ENCODE measurements at places on chromosomes 5 and 9.

DNA sequence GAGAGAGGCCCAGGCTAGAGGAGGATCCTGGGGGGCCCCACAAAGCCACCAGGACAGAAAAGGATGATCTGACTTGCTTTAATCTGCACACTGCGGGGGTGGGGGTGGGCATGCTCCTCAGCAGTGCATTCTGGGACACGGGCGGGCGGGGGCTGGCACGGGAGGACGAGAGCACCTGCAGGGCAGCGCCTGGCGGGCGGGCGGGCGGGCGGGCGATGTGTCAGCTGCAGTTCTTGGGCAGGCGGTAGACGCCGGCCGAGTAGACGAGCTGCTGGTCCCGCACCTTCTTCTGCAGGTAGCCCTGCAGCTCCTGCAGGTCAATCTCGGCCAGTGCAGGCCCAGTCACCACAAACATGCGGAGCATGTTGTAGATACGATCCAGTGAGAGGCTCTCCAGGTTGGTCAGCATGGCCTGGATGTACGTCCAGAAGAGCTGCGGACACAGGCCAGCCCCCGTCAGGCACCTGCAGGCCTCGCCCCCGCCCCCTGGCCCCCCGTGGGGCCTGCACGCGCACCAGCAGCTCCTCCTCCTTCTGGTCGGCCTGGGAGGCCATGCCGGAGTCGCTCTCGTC, 3.0 kb upstream of the TMEM210 start:
- DNase-seq: no peak

GRCh38 chr9:121404906-121405305, 34.9 kb upstream of the STOM start:
- no peak for DNase-seq

DNA sequence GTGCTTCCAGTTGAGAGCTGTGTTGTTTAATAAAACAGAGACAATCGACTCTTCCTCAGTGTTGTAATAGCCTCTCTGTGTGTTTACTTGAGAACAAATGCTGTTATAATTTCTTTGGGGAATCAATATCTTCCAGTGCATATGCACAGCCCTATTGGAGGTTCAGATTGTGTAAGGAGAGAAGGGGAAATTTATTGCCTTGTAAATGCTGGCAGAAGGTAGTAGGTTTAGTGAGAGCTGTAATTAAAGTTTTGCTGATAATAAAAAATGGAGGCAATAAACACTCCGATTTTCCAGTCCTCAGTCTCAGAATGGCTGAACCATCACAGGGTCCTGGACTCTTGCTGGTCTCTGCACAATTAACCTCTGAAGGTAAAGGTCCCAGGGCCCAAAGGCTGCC, 128.3 kb downstream of the C5orf15 start:
- DNase-seq: no peak

GRCh38 chr5:179422213-179422855, 77.1 kb upstream of the ADAMTS2 start:
- DNase-seq: no peak

DNA sequence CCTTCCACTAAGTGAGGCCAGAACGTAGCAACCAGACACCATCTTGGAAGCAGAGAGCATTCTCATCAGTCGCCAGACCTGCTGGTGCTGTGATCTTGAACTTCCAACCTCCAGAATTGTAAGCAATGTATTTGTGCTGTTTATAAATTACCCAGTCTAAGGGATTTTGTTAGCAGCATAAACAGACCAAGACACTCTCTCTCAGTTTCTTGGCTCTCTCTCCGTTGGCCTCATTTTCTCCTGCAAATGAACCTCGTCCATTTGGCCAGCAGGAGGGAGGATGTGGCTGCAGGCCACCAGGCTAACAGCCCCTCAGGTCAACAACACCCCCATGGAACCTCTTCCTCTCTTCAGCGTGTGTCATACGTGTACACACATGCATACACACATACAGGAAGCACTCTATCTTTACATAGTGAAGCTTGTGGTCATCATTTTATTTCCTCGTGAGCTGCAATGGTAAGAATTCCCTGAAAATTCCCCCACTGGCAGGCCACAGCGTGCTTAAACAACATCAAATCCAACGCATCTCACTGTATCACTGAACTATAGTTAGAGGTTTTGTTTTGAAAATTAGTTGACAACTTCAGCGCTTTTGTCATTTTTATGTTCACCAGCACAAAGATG, 62.8 kb upstream of the PPP1R26 start:
- no peak for DNase-seq

- no peak for DNase-seq
These were observed 19.0 kb downstream of the FBXW5 start for GRCh38 chr9:136925414-136926153.

DNA sequence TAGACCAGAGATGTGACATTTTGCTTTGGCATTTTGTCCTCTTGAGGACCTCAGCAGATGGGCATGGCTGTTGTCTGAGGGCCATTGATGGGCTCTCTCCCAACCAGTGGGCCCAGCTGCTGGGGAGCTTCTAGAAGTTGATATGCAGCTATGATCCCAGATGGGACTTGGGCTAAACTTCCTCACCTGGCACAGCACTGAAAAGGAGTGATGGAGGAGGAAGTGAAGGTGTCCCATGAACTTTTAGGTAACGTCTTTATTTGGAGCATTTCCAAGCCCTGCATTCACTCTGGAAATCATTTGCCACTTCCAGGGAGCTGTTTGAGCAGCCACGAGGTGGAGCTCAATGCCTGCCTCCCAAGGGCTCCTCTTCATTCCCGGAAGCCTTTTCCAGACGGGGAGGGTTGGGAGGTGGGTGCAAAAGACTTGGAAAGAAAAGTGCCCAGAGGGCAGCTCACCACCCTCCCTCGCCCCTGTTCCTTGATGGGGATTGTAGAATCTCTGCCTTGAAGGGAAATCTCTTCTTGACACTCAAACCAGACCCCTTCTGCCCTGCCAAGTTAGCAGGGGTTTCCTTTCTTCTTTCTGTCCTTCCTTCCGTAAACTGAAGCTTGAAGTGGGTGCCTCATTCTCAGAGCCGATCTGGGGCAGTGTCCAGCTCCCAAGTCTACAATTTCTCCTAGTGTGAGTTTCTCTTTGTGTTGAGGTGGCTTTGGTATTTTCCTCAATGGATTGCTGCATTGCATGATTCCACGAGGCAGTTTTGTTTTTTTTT, 18.1 kb upstream of the NEUROG1 start:
- DNase-seq: no peak

GRCh38 chr5:138620663-138621224, 45.5 kb upstream of the HSPA9 start:
- no peak for DNase-seq

DNA sequence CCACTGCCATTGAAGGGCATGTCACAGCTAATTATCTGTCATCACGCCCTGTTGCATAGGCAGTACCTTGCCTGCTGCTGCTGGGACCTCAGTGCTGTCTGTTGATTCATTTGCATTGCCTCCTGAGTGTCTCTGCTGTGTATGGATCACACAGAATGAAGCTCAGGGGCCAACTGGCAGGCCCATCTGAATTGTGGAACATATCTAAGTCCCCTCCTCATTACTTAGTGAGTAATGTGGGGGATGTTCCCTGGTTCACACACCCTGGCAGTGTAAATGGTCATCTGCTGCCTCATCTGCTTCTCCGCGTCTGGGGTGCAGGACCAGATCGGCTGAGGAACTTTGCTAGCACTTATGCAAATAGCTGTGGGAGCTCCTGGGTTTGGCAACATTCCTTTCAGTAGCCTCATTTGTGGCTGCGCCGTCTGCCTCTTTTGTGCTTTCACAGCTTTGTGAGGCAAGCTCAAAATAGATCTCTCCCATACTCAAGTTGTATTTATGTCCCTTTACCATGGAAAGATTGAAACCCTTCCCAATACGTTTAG, 25.4 kb downstream of the TYRP1 start:
- DNase-seq: peak; percentile 25

GRCh38 chr5:101915554-101915953, 380.5 kb downstream of the SLCO4C1 start:
- DNase-seq: no peak

- DNase-seq: peak; percentile 66
These were observed 35.9 kb upstream of the FBP1 start for GRCh38 chr9:94675008-94675881.

GRCh38 chr5:110769000-110769681, 30.3 kb downstream of the SLC25A46 start:
- peak; percentile 72 for DNase-seq

DNA sequence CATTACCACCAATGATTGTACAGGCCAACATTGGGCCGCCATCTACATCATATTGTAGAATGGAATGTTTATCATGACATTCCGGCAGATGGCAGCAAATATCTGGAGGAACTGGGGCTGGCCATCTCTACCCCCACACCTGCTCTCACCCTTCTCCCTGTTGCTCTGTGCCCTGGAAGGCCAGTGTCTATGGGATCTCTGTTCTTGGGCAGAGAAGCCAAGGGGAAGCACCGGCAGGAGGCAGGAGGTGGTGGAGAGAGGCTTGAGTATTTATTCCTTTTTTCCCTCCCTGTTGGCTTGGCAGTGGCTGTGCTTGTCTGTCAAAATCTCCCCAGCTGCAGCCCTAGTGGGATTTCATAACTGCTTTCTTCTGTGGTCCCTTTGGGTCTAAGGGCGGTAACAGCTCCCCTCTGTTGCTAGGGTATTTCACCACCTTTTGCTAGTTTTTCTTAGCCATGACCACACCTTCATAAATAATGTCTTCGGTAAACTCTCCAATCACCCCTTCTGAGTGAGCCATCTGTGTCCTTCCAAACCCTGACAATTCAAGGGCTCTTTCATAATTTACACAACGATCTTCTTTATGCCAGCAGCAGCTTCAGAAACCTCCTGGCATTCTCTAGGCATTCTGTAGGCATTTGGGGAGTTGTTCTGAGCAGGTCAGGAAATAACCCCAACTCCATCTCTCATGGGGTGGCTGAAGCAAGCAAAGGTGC, 225.8 kb downstream of the MELK start:
- no peak for DNase-seq

- DNase-seq: no peak
These were observed 125.8 kb downstream of the GALNT10 start for GRCh38 chr5:154316223-154316935.

DNA sequence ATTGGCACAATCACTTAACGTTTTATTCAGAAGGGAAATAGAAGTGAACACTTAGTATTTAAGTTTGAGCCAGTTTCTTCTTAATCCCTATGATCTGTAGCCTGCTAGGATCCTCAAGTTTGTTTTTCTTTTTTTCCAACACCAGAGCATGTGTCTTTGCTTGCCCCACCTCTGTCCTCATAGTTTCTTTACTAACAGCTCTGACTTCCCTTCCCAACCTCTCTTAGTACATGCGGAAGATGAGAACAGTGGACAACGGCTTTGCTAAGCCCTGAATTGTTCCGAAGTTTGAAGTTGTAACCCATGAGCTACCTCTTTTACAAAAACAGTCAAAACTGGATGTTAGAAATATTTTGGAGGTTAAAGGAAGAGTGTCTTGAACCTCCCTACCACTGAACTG, 61.7 kb upstream of the TAF11L2 start:
- no peak for DNase-seq

DNA sequence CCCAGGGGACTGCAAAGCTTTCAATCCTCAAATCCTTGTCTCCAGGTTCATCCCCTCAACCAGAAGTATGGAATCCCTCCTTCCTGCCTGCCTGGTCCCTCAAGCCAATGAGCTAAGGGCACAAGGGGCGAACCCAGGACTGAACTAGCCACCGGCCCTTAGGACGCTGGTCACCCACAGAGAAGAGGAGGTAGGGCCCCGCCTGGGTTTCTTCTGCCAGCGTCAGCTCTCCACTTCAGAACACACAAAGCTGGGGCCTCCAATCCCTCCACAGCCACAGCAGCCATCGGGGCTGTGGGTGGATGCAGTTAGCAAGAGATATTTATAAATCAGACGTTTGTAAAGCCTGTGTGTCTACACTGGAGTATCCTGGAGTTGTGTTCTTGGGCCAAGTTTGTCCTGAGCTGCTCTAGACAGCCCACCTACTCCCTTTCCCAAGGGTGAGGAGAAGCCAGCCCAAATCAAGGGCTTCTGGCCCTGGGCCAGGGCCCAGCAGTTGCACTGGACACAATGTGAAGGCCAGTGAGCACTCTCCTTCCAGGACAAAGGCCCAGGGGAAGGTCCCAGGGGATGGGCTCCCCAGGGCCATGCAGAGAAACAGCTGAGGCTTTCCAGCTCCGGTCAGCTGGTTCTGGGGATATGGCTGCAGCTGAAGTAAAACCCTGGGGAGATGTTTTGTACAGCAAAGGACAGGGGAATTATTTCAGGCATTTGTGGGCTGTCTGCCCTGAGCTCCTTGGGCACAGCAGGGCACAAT, 18.9 kb downstream of the AMBP start:
- DNase-seq: no peak

- no peak for DNase-seq
These were observed 66.5 kb downstream of the MARCHF3 start for GRCh38 chr5:126963822-126964375.

- DNase-seq: no peak
These were observed 757 bp downstream of the ANKRD34B start for GRCh38 chr5:80569086-80569960.

DNA sequence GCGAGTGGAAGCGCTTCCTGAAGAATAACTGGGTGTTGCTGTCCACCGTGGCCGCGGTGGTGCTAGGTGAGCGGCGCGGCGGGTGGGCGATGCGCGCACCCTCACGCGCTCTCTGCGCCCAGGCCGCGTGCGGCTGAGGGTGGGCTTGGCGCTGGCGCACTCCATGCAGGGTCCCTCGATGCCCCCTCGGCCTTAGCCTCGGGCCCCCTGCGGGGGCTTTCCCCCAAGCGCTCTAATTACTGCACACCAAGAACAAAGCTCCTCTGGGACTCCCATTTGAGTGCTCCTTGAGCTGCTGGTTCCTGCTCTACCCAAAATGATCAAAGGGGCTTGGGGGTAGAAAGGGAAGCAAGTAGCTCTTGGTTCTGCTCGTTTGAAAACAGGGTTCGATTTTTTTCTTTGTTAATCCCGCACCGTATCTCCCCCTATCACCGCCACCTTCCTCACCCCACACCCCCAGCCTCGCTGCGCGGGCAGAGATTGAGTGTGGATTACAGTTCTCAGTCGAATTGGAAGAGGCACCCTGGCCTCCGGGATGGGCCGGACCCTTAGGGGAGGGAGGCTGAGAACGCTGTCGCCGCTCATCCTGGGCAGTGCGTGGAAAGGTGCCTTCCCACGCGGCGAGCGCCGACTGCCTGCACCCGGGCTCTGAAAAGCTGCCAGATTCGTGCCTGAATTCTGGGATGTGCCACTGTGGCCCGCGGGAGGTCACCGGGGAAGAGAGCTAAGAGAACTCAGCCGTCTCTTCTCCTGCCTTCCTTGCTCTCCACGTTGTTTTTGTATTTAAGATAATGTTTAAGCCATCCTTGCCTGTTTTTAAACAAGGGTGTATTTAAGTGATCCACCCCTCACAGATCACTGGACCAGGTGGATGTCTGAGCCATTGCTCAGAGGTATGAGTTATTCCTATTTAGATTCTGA, 697 bp downstream of the SLC1A1 start:
- no peak for DNase-seq

Data from AG09309 (cell line).